ENCODE measurements at places on chromosomes 4 and X.

GRCh38 chr4:139808381-139808807 is 142.8 kb downstream of the MGST2 start:
- DNase-seq, result no peak

DNA sequence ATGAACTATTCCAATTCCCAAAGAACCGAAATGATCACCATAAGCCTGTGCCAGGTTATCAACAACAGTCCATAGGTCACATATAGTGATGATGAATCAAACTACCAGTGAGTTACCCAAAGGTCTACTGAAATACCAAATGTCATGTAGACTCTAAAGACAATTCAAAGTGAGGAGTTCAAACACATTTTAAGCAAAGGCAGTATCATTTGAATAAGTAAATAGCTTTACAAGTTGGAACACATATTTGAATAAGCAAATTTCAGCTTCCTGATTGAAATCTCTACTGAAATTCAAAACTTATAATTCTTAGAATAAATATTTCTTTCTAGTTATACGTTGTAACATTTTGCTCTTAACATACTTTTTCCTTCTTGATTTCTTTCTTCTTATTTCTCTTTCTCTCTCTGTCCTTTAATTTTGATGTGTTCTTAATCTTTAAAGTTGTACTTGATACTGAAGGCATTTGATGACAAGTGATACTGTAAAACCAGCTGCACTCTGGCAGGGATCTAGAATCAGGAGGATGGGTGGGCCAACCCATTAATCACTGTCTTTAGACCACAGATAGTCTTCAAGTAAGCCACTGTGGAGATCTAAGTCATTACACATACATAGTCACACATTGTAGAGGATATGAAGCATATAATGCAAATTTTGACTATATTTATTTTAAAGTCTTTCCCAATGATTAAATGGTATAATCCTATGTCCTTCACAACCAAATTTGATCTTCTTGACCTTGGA is 34.5 kb downstream of the GABRA4 start:
- no peak for DNase-seq

GRCh38 chr4:605702-606425 is 19.5 kb upstream of the PDE6B start:
- DNase-seq, result no peak

DNA sequence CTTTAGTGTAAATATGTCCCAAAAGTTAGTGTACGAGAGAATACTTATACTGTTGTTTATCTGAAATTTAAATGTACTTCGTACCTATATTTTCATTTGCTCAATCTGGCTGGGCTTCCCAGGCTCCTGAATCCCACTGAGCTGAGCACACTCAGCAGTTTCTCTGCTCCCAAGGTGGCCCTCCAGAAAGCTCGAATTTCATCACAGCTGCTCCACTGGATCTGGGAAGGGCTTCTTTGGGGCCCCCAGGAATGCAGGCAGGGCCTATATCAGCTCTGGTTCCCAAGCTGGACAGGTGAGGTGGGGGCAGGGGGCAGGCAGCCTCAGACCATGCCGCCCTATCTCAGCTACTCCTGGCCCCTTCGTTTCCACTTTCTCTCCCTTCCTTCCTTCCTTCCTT is 1.5 kb upstream of the FATE1 start:
- DNase-seq, result no peak

DNA sequence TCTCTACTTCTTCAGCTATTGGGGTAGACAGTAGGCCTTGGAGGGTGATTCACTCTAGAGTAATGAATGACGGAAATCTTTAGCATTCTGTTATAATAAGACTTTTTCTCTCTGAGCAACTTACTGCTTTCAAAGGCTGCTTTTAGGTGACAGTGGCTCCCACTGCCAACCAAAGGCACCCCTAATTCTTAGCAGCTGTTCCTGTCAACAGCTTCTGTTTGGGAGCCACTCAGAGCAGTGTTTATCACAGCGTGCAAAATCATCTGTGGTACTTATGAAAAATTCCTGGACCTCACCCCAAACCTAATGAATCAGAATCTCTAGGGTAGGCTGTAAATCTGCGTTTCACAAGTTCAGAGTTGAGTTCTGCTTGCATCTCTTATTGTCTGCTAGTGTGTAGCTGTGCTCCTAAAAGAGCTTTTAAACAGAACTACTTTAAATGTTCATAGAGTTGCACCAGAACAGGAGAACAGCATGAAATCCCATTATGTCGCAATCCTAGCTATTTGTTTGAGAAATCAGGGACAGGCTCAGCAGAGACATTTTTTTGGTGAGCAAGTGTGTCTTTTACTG is 52.8 kb upstream of the POU4F2 start:
- peak; percentile 36 for DNase-seq

DNA sequence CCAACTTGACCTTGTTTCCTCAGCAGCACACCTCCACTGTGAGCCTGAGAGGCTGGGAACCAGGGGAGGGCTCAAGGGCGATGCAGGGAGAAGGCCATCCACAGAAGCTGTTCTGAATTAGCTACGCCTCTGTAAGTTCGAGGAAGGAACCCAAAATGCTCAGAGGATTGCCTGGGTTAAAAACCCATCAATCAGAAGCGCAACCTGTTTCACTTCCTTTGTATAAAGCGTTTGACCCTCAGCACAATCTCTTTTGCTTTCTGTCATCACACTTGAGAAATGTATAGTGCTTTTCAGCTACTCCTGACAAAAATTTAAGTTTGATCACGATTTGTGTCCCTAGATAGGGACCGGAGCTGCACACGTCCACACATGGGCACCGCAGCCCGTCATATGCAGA is 48.0 kb upstream of the MAP3K15 start:
- DNase-seq, result no peak

- no peak for DNase-seq
Observed at GRCh38 chr4:138327338-138327737, 85.2 kb upstream of the SLC7A11 start.

DNA sequence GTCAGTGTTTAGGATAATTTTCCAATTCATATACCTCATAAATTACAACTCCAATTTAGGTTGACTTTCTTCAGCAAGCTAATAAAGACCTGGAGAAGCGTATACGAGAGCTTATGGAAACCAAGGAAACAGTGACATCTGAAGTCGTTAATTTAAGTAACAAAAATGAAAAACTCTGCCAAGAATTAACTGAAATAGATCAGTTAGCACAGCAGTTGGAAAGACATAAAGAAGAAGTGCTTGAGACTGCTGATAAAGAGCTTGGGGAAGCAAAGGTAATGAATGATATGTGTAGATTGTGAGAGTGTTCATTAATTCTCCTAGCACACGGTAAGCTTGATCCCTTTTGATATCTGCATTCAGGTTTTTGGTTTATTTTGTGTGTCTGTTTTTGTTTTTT is 16.8 kb downstream of the CEP135 start:
- no peak for DNase-seq

DNA sequence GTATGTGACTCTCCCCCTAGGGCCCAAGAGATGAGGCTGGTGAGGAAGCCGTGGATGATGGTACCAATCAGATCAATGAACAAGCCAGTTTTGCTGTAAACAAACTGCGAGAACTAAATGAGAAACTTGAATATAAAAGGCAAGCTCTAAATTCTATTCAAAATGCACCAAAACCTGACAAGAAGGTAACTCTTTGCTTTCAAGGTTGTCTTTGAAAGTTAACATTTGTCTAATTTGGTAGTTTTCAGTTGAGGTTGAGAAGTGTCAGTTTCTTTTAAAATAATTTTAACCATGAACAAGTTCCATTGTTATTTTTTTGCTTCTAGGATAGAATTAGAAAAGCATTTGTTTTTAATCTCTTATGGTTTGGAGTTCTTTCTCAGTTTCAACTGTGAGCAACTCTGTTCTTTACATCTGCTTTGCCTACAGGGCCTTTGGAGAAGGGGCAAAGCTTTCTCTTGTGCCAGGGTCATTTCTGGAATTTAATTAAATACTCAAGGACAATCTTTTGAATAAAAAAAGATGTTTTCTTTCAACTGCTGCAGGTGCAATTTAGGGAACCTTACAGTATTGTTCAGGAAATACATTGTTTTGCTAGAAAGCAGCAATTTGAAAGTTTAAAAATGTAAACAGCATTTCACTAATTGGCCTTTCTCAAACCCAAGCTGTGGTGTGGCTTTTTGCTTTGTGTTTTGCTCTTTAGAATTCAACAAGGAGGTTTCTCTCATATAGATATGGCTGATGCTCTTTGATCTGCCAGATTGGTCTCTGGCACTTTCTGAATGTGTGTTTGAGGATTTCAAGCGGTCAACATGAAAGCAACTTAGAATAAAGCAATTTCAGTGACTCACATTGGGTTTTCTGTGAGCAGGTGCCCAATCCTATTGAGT is 62.9 kb downstream of the LRP2BP start:
- no peak for DNase-seq

DNA sequence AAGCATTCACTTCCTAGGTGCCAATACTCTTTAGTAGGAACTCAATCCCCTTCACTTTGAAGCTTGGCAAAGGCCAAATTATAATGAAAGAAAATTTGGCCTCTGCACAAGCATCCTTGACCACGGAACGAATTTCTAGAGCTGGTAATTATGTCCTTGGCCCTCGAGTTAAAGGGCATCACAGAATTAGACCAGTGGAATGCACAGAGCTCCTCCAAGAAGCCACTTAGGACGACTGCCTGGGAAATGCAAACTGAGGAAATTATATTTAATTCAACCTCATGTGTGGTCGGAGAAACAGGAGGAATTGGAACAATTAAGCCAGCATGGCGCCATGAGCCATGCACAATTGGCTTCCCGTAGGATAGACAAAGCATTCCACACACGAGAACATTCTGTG is 59.3 kb downstream of the NLGN4X start:
- DNase-seq, result no peak

DNA sequence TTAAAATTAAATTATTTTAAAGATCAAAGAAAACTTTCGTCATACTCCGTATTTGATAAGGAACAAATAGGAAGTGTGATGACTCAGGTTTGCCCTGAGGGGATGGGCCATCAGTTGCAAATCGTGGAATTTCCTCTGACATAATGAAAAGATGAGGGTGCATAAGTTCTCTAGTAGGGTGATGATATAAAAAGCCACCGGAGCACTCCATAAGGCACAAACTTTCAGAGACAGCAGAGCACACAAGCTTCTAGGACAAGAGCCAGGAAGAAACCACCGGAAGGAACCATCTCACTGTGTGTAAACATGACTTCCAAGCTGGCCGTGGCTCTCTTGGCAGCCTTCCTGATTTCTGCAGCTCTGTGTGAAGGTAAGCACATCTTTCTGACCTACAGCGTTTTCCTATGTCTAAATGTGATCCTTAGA is at the start of gene CXCL8:
Gene CXCL8, plus strand, starts transcription at position 217 of the 426 bp plus-strand sequence. Its CDS starts 90 bp downstream, at position 307.
- DNase-seq, result peak; percentile 75

DNA sequence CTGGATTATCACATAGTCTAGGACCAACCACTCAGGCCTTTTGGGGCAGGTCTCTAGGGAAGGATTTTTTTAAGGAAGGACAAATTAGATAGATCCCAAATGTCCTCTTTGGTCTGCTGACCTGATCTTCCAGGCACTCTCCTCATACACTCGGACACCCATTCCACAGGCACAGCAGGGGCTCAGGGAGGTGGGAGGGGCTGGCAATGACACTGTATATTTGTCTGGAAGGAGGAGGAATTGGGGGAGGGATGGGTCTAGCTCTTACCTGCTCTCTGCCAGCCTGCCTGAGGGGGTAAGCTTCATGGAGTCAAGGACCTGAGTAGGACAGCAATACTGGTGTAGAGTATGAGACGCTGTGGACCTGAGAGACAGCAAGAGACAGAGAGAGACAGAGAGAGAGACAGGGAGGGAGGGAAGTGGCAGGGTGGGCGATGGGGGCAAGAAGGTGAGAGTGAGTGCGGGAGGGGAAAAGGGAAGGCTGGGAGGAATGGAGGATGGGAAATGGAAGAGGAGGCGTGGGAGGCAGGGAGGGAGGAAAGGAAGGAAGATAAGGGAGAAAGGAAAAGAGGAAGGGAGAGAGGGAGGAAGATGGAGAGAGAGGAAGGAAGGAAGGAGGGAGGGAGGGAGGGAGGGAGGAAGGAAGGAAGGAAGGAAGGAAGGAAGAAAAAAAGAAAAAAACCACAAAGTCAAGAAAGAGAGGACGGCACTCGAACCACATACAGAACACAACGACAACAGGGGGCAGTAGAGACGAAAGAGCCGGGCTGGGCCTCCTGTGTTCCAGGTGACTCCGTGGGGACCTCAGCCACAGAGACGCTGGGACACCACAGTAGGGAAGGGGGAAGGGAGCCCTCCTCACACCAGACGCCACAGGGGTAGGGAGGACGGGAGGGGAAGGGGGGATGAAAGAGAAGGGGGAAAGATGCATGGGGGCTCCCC is 1.8 kb downstream of the IQSEC2 start:
- no peak for DNase-seq

- no peak for DNase-seq
Observed at GRCh38 chr4:5884796-5885195, 8.1 kb downstream of the CRMP1 start.

GRCh38 chr4:113069212-113069892 is 19.9 kb downstream of the ANK2 start:
- peak; percentile 35 for DNase-seq

GRCh38 chr4:169068423-169068822 is 58.4 kb upstream of the CBR4 start:
- no peak for DNase-seq

DNA sequence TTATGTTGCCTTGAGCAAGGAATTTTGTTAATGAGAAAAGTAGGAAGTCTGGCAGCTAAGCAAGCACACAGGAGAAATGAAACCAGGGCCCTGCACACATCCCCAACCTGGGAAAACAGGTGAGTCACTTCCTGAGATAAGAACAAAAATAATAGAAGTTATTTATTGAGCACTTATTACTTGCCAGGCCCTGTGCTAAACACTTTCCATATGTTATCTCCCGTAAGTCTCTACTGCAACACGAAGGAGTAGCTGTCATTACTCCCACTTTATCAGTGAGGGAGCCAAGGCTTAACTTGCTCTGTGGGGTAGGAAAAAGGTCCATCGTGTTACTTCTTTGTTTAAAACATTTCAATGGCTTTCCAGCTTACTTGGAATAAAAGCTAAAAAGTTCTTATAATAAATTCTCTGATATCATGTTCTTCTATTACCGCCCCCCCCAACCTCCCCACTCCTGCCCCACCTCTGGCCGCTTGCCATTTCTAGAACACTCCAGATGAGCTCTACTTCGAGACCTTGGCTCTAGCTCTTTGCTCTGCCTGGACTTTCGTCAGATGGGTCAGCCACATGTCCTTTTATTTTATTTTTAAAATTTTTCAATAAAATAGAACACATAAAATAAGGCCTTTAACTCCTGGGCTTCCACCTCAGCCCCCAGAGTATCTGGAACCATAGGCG is 36.3 kb upstream of the PLAC8 start:
- DNase-seq, result no peak

- no peak for DNase-seq
Observed at GRCh38 chr4:173494013-173494970, 35.7 kb downstream of the HAND2 start.

GRCh38 chrX:153395613-153396319 is 5.4 kb downstream of the PNMA6E start:
- DNase-seq, result no peak

DNA sequence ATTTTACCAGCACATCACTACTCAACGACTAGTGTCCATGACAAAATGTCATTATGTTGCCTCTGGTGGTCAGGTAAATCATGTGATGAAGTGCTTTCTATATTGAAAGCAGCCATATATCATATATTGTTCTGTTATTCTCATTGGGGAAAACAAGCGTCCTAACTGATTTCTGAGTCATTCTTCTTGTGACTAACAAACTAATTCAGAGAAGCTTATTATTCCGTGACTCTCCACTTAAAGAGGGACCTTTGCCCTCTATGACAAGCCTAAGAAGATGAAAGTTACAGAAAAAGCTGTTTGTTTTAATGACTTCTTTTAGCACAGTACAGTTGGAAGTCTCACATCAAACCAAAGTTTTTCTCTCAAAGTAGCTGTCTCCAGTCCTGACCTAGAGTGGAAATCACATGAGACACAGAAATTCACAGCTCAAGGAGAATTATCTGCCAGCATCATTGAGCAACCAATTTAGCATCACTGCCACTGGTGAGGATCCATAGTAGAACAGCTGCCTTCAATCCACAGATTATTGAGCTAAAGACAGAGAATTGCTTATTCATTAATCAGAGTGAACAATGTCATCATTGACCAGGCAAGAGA is 36.4 kb downstream of the ASB9 start:
- DNase-seq, result no peak

All from skeletal muscle cell (primary cell).